ENCODE measurements at places on chromosomes 2 and 18.
A peak's percentile ranks its signal among the peaks of the same experiment; 100 is the strongest.

DNA sequence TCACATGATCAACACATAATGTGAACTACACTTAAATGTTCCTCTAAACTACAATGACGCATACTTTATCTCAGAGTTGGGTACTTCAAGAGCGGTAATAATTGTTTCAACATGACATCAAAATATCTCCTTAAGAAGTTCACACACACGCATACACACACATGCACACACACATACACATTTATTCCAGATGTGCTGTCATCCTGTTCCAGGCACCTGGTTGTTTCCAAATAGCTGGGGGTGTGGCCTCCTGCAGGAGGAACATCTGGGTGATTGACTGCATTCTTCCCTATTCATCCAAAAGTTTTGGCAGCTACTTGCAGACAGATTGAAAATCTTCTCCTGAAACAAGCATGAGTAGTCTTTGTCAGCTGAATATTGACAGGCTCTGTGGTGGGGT lies 37.9 kb upstream of the PIK3C3 start:
- DNase-seq: no peak

- DNase-seq: no peak
These were observed 676 bp downstream of the KLHL23 start for GRCh38 chr2:169734169-169734847.

DNA sequence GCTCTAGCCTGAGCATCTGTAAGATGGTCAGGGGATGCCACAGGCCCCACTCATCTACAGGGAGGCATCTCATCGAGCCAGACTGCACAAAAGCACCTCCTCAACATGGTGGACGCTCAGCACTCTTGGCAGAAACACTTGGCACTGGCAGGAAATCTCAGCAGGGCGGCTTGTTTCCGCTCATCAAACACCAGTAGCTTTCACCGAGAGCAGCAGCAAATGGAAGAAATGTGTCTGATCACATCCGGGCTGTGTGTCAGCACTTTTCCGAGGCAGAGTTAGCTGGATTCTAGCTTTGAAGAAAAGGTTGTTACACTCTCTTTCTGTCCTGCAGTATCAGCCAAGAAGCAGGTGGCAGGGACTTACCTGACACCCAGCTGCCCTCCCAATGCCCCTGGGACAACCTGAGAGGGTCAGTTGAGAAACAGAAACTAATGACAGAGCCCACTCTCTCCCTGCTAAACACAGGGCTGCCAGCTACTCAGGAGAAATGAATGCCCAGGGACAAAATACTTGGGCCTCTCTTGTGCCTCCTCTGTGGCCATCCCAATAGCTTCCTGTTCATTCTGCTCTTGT lies 68.9 kb upstream of the FZD7 start:
- no peak for DNase-seq

DNA sequence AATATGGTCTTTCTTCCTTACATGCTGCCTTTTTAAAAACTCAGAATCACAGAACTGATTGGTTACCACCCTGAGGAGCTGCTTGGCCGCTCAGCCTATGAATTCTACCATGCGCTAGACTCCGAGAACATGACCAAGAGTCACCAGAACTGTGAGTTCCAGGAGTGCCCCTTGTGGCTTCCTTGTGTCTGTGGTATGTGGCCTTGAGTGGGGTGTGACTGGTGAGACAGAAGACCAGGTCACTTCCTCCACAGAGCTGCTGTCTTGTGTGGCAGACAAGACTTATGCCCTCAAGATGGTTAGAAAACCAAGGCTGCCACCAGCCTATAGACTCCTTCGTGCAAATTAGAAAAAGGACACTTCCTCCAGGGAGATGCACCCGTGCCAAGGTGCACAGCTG lies 72.6 kb downstream of the EPAS1 start:
- DNase-seq: no peak

DNA sequence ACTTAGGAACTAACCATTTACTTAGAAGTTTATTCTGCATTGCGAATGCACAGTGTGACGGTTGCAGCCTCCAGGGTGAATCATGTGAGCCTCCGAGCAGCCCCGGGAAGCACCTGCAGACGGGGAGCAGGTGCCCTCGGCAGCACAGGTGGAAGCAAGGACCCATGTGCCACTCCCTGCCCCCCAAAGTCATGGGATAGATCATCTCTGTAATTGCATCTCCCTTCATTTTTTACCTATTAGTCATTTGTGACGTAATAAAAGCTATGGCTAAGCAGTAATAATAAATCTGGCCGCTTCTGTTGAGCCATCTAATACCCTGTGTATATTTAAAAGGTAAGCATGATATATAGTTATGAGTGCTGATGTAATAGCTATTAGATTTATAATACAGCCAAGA lies 97.2 kb downstream of the PTGR3 start:
- no peak for DNase-seq

DNA sequence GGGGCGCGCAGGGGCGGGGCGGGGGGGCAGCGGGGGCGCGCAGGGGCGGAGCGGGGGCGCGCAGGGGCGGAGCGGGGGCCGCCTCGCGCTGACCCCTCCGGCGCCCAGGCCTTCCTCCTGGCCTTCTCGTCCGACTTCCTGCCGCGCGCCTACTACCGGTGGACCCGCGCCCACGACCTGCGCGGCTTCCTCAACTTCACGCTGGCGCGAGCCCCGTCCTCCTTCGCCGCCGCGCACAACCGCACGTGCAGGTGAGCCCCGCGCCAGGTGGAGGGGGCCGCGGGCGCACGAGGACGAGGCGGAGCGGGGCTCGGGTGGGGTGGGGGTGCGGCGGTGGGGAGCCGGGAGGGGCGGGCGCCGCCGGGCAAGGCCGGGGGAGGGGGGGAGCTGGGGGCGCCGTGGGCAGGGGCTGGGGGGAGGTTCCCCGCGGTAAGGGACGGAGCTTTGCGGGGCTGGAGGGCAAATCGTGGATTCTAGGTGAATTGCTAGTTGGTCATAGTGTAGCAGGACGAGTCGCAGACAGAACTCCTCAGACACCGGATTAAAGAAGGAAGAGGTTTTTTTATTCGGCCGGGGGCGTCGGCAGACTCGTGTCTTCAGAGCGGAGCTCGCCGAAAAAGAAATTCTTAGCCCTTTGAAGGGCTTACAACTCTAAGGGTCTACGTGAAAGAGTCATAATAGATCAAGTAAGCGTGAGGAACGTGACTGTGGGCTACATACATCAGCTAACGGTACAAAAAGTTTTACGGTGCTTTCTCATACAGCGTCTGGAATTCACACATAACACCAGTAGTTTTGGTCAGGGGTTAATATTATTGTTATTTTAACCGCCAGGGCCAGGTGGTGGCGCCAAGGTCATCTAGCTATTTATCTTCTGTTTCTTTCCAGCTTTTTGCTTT lies 29.9 kb downstream of the ANO7 start:
- DNase-seq: no peak

- DNase-seq: peak; percentile 41
These were observed 164.2 kb downstream of the ANTXR1 start for GRCh38 chr2:69177063-69177771.

GRCh38 chr2:136081582-136082210 lies 36.3 kb downstream of the CXCR4 start:
- DNase-seq: no peak

- DNase-seq: no peak
These were observed 162.0 kb upstream of the HAAO start for GRCh38 chr2:42954227-42954962.

GRCh38 chr2:98948956-98949739 lies 13.1 kb upstream of the CRACDL start:
- DNase-seq: no peak

GRCh38 chr2:217314021-217314460 lies 454.2 kb upstream of the TNP1 start:
- DNase-seq: no peak

GRCh38 chr2:20378891-20379519 lies 28.4 kb upstream of the PUM2 start:
- DNase-seq: peak; percentile 37

GRCh38 chr2:99275882-99276281 lies 20.4 kb upstream of the LYG2 start:
- no peak for DNase-seq

DNA sequence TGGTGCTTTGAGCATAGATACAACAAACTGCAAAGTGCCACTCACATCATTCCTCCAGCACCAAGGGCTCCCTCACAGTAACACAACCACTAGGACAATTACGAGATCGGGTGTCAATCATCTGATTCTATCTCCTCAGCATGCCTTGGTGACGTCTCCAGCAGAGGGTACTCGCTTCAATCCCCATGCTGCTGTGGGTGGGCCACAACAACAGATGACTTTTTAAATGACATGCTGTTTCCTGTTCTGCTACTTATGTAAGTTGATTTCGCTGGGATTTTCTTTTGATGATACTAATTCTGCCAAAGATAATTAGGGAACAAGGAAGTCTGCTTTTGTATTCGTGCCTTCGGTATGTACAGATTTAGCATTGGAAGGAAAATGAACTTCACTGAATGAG lies 1113.0 kb downstream of the BCL11A start:
- no peak for DNase-seq

DNA sequence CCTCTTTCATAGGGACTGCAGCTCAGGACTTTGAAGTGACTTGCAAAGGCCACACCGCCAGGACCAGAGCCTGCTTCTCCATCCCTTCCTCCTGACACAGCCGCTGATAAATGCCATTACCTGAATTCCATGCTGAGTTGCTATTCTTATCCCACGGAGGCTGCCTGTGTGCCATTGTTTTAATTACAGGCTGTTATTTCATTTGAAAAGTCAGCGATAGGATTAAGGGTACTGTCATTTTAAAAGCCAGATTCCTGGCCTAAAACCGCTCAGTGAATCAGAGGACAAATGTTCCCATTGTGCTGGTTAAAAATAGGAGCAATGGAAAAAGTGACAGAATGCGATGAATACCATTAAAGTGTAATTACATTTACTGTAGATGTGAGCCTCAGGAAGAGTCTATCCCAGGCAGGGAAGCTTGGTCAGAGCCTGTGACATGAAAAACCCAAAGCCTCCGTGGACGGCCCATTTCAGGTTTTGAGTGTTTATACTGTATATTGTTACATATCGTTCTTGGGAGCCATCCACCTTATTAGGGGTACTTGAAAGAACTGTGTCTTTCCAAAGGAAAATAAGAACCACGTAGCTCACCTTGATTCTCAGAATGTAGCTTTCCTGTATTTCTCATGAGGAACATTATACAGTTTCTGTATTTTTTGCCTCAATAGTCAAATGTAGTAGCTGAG lies 41.3 kb downstream of the PDCL3 start:
- DNase-seq: no peak

- DNase-seq: no peak
These were observed 21.8 kb upstream of the CD226 start for GRCh38 chr18:69969491-69969890.

DNA sequence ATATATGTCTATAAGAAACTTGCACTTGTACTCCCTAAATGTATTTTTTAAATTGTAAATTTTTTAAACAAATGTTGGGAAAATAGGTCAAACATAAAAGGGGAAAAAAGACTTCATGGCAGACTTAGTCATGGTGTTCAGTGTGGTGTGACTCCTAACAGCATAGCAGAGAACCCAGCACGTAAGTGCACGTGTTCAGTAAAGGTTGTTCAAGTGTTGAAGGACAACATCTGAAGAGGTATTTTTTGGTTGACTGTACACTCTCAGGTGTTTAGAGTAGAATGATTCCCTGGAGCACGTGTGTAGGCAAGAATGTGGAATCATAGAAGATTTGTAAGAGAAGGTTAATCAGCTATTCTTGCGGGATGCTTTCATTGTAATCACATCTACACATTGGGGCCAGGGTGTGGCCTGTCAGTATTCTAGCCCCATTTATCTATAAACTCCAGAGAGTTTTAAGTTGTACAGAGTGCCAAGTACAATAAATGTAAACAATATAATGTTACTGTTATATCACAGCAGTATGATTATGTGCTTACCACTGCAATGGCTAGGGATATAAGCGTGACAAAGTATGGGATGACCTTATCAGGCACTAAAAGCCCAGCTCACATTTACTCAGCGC lies 106.8 kb downstream of the CRIM1 start:
- no peak for DNase-seq

DNA sequence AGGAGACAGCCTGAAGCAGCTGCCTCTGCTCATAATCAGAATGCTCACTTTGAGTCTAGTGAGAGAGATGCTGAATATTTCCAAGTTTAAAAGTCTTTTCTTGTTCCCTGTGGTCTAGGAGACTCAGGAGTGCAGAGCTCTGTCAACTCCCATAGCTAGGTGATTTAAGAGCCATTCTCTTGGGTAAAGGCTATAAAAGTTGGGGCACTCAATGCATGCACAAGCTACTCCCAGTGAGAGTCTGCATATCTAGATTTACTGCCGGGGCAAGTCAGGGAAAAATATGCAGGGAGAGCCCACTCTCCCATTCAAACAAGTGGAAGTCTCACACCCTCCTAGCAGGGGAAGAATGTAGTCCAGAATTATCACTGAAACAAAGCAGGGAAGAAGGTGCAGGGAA lies 408.6 kb upstream of the KCNJ3 start:
- DNase-seq: no peak

- no peak for DNase-seq
These were observed 38.3 kb downstream of the MRPS9 start for GRCh38 chr2:105076121-105076520.

GRCh38 chr2:203744091-203744490 lies 37.7 kb downstream of the CD28 start:
- DNase-seq: no peak

- DNase-seq: peak; percentile 24
These were observed 76.6 kb downstream of the ALK start for GRCh38 chr2:29844713-29845326.

GRCh38 chr2:47127862-47128543 lies 27.1 kb downstream of the STPG4 start:
- no peak for DNase-seq

GRCh38 chr2:143433251-143433650 lies 304.0 kb downstream of the ARHGAP15 start:
- no peak for DNase-seq

DNA sequence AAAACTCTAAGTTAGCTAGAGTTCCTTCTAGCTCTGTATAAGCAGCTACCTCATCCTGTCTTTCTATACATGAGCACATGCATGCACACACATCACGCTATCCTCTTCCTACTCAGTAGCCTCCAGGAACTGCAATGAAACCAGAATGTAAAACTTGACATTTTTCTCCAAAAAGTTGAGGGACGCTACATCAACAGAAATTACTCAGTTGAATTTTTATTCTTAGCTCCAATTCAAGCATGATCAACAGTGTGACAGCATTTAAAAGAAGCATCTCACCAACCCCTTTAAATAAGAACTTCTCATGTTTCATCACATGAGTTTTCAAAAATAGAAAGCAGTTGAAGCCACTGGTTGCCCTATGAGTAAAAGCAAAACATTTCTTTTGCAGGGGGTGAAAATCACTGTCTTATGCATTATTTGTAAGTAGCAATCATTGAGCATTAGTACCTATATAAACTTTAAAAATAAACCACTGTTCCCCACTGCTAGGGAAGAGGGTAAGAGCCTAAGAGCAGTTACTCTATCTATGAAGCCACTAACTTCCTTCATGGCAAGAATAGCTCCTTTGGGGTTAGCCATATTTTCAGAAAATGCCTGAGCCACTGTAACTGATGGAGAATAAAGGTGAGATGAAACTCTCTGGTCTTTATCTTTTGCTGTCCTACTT lies 77.9 kb upstream of the ARL5A start:
- no peak for DNase-seq
